Smooth muscle cell of trachea (primary cell): ENCODE measurements at places on chromosomes 1 and 21. TPM values are rescaled to one million over a fixed set of nuclear protein-coding genes. Genes with fewer than 3 reads are reported as not detected.

HENMT1 gene
- 2.3 and 4.5 TPM in 2 replicates for total RNA-seq

GCSAML gene
- total RNA-seq, result not detected in 2 replicates

LMX1A gene
- not detected in 2 replicates for total RNA-seq

CDK18 gene
- 1.3 TPM in 1 of 2 replicates, not detected in the other for total RNA-seq

ANGPTL3 gene
- total RNA-seq, result not detected in 2 replicates

COL8A2 gene
- total RNA-seq, result 10.8 and 24.3 TPM in 2 replicates

TRIM17 gene
- total RNA-seq, result 0.15 TPM in 1 of 2 replicates, not detected in the other

RNF11 gene
- 76.9 and 116 TPM in 2 replicates for total RNA-seq

PAQR6 gene
- total RNA-seq, result 0.29 and 0.66 TPM in 2 replicates

HIVEP3 gene
- 0.17 and 0.29 TPM in 2 replicates for total RNA-seq

RAB3B gene
- total RNA-seq, result 29.5 and 33.7 TPM in 2 replicates

ARHGAP30 gene
- total RNA-seq, result not detected in 2 replicates

TMEM240 gene
- total RNA-seq, result 4.5 and 5.5 TPM in 2 replicates

FHAD1 gene
- 0.33 and 0.44 TPM in 2 replicates for total RNA-seq

S100A16 gene
- total RNA-seq, result 255 and 277 TPM in 2 replicates

ADORA3 gene
- not detected in 2 replicates for total RNA-seq

ARTN gene
- under 0.01 and 0.29 TPM in 2 replicates for total RNA-seq

SH2D1B gene
- not detected in 2 replicates for total RNA-seq

ELF3 gene
- under 0.01 and 1.2 TPM in 2 replicates for total RNA-seq

KCNH1 gene
- total RNA-seq, result 0.15 TPM in 1 of 2 replicates, not detected in the other

PIGR gene
- total RNA-seq, result not detected in 2 replicates

AMIGO1 gene
- total RNA-seq, result 1.0 and 3.6 TPM in 2 replicates
